ENCODE measurements at places on chromosomes 5 and 9.

GRCh38 chr5:160470437-160471361 is 49.0 kb downstream of the PTTG1 start:
- DNase-seq, result no peak

GRCh38 chr5:127820910-127821553 is 117.8 kb downstream of the CCDC192 start:
- DNase-seq, result no peak

- no peak for DNase-seq
These were observed 10.1 kb upstream of the SPATA24 start for GRCh38 chr5:139413963-139414362.

DNA sequence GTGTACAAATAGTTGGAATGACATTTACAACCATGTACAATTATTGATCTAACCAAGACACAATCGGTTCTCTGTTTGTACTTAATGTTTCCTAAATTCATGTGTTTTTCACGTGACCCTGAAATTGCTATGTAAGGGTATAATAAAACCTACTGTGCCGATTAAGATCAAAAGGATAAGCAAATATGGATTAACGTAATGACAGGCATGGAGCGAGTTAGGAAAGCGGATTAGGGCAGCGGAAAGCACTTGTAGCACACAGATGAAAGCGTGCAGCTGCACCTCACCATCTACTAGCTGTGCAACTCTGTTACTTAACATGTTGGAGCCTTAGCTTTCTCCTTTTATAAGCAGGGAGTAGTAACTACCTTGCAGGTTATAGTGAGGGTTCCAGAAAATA is 38.3 kb upstream of the ZFYVE16 start:
- DNase-seq, result no peak

DNA sequence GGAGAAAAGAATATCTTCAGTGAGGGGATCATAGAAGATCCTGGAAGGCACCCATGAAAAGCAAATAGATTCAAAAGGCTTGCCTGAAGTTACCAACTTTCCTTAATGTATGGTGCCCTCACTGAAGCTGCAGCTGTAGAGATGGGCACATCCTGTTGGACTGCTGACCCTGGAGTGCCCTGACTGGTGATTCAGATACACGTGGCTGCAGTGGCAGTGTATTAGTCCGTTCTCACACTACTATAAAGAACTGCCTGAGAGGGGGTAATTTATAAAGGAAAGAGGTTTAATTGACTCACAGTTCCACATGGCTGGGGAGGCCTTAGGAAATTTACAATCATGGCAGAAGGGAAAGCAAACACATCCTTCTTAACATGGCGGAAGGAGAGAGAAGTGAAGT is 80.3 kb downstream of the OSMR start:
- DNase-seq, result no peak

- DNase-seq, result no peak
These were observed 40.8 kb upstream of the LMNB1 start for GRCh38 chr5:126736141-126736540.
